IPS DF 6.9 (cell line): ENCODE measurements at places on chromosomes 7 and 10.

DNA sequence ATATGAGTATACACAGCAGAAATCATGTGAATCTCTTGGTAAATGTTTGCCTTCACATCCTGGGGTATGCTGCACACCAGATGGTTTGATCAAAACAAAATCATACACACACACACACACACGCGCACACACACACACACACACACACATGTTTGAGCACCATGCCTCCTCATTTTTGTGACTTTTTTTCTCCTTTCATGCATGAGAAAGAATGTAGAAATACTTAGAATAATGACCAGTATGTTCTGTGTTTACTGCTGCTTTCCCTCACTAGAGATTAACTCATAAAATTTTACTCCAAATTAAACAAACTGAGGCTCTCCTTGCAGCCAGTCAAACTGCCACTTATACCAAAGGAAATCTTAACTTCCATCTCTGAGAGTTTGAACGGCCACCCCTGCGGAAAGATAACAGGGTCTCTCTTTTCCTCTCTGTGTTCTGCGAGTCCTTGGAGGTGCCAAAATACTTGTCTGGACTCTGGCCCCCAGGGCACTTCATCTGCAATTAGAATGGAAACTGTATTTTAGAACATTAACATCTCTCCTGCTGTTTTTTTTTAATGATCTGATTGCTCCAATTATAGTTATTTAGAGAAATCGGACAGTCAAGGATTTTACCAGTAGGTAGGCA, 320.8 kb upstream of the NFE2L3 start:
- H3K27ac ChIP-seq = no peak overlapping the region
- H3K4me1 ChIP-seq = no peaks in the 10 kb centered on the region
- DNase-seq = no peak
- H3K27me3 ChIP-seq = no peaks in the 10 kb centered on the region
- no peaks in the 10 kb centered on the region for H3K36me3 ChIP-seq

DNA sequence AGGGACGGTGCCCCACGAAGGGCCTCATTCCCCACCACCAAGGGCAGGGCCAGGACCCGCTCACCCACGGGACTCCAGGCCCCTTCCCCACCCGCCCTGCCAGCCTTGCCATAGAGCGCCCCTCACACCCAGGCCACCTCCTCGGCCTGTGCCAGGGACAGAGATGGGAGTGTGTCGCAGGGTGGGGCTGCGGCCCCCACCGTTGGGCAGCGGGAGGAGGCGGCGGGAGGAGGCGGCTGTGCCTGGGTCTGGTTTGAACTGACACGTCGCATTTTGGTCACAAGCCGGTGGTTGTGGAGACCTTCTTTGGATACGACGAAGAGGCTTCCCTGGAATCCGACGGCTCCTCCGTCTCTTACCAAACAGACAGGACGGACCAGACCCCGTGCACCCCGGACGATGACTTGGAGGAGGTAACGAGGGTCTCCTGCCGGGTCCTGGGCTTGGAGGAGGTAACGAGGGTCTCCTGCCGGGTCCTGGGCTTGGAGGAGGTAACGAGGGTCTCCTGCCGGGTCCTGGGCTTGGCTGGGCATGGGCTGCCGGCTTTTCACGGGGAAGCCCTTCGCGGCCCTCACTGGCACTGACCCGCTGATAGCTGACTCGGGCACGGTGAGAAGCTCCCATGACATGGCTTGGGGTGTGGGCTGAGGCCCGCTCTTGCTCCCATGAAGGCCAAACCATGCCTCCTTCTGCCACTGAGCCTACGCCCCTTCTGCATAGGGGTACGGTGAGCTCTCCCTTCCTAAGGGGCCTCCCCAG, 46.4 kb upstream of the DPYSL4 start:
- no peaks in the 10 kb centered on the region for H3K27me3 ChIP-seq
- no peak overlapping the region for H3K27ac ChIP-seq
- no peaks in the 10 kb centered on the region for H3K36me3 ChIP-seq
- peaks cover 4% of the 10 kb centered on the region; the same call in 1 of the 2 replicates for H3K4me1 ChIP-seq
- DNase-seq = no peak

DNA sequence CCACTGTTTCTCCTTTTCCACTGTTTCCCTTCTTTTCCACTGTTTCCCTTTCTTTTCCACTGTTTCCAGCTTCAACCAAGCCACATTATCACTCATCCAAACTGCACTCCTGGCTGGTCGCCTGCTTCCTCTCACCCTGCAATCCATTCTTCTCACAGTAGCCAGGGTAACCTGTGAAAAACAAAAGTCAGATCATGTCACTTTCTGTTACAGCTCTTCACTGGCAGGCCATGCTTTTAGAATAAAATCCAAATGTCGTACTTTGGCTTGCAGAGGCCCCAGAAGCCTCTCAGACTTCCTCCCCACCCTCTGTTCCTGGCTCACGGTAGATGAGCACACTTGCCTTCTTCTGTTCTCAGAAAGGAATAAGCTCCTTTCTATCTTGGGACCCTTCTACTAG, 33.9 kb downstream of the STARD3NL start:
- H3K36me3 ChIP-seq = no peaks in the 10 kb centered on the region
- no peaks in the 10 kb centered on the region for H3K27me3 ChIP-seq
- no peak overlapping the region for H3K4me3 ChIP-seq
- peaks cover 1% of the 10 kb centered on the region; the same call in 1 of the 2 replicates for H3K4me1 ChIP-seq
- H3K27ac ChIP-seq = no peak overlapping the region
- DNase-seq = no peak

DNA sequence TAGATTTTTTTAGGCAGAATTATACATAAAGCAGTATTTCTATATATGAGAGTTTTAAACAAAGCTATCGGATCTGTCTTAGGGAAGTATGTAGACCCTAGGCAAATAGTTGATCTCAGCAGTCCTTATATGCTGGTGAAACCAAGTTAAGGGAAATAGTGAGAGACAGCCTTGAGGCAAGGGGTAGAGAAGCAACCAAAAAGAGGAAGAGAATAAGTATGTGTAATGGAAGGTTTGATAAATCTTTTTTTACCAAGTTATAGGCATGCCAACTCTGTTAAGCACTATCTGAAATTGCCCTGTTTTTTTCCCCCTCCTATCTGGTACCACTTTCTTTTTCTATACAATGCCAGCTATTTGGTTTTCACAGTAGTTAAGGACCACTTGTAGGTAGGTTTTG, 19.9 kb downstream of the SPAG6 start:
- H3K4me1 ChIP-seq = no peaks in the 10 kb centered on the region
- no peak overlapping the region for H3K27ac ChIP-seq
- no peaks in the 10 kb centered on the region for H3K36me3 ChIP-seq
- no peak for DNase-seq

- no peak for DNase-seq
- H3K27me3 ChIP-seq = no peaks in the 10 kb centered on the region
- H3K4me1 ChIP-seq = no peaks in the 10 kb centered on the region; the same call in 1 of the 2 replicates
- no peak overlapping the region for H3K27ac ChIP-seq
- no peaks in the 10 kb centered on the region; the same call in 1 of the 2 replicates for H3K36me3 ChIP-seq
Observed at GRCh38 chr7:603152-603951, 83.7 kb upstream of the PDGFA start.

GRCh38 chr7:117780832-117781231, 92.4 kb downstream of the CTTNBP2 start:
- no peak for DNase-seq
- H3K4me3 ChIP-seq = no peak overlapping the region
- no peaks in the 10 kb centered on the region; the same call in 1 of the 2 replicates for H3K36me3 ChIP-seq
- no peak overlapping the region for H3K27ac ChIP-seq
- no peaks in the 10 kb centered on the region for H3K4me1 ChIP-seq

DNA sequence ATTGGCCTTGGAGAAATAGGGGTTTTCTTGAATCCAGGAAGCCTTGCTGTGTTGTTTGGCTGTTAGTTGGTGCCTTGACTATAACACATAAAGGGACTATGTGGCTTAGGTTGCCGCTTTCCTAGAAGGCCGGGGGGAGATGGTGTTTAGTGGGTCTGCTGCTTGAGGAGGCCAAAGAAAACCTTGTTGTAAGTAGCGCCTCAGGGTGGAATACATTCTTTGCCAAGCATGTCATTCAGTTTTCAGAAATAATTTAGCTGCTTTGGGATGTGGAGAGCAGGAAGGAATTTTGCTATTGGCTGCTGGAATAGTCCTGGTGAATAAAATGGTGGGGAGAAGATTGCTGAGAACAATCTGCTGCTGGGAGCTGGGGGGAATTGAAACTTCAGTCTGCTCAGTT, 132.9 kb upstream of the WNT16 start:
- H3K27me3 ChIP-seq = no peaks in the 10 kb centered on the region

GRCh38 chr7:81420526-81421226, 349.2 kb downstream of the HGF start:
- DNase-seq = no peak
- no peaks in the 10 kb centered on the region for H3K27me3 ChIP-seq
- no peaks in the 10 kb centered on the region for H3K4me1 ChIP-seq
- H3K36me3 ChIP-seq = no peaks in the 10 kb centered on the region
